ENCODE measurements at places on chromosomes 3 and 15. TPM values are rescaled to one million over a fixed set of nuclear protein-coding genes. Genes with fewer than 3 reads are reported as not detected.

DNA sequence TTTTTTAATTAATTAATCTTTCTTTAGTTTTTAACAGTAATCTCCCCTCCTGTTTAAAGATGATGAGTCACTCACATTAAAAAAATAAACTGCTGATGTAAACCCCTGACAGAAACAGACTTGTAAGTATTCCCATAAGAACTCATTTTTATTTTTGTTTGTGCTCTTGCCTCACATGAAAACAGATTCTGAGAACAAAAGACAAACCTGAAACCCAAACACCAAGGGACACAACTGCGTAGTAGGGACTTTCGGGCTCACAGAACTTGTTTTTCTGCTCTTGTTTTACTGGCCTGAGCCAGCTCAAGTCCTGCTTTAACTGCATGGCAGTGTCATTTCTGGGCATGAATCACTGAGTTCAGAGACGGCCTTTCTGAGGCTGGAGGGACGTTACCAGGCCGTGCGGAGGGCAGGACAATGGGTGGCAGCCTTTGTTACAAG lies 600.8 kb downstream of the FOXP1 start:
- DNase-seq: peak; percentile 26
- peaks cover 84% of the 10 kb centered on the region for H3K4me1 ChIP-seq
- H3K27ac ChIP-seq: peak overlapping the region; percentile 86
- H3K27me3 ChIP-seq: no peaks in the 10 kb centered on the region

The ANKUB1 gene
- 0.81 TPM for total RNA-seq

The PEX5L gene
- not detected for total RNA-seq

GRCh38 chr3:127004641-127005397 lies 21.9 kb downstream of the PLXNA1 start:
- peaks cover 5% of the 10 kb centered on the region for H3K36me3 ChIP-seq
- no peak overlapping the region for H3K4me3 ChIP-seq
- H3K27ac ChIP-seq: no peak overlapping the region
- no peak for DNase-seq
- H3K27me3 ChIP-seq: no peaks in the 10 kb centered on the region

- no peaks in the 10 kb centered on the region for H3K27me3 ChIP-seq
- H3K36me3 ChIP-seq: no peaks in the 10 kb centered on the region
- H3K4me1 ChIP-seq: peaks cover 8% of the 10 kb centered on the region
- no peak overlapping the region for H3K4me3 ChIP-seq
- no peak for DNase-seq
Measured at GRCh38 chr15:79539401-79539800, 107.3 kb downstream of the MINAR1 start.

The CLASP2 gene
- 122 TPM for total RNA-seq

DNA sequence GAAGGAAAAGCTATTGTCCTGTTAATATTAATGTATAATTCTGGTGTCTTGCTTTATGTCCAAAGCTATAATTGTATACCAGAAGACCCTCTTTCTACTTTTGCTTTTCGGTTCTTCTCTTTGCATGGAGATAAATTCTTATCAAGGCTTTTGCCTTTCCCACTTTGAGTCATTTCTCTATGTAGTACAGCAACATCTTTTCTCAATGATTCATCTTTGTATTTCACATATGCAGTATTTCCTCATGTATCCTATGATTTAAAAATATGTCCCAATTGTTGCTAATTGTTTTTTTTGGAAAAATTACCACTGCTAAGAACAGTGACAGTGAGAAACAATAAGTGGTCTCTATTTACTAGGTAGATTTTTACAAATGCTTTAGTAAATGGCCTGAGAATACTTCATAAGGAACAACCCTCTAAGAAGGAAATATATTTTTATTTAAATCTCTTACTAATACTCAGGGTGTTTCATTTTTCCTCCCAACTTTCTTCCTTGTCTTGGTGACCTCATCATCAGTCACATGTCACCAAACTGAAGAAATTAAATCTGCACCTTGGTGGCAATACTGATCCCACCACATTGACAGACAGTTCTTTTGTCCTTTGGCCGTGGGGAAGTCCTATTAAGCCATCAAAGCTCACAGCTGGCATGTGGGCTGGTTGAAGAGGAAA lies 290.6 kb downstream of the SATB1 start:
- DNase-seq: no peak
- no peak overlapping the region for H3K4me3 ChIP-seq
- no peak overlapping the region for H3K27ac ChIP-seq
- no peaks in the 10 kb centered on the region for H3K27me3 ChIP-seq

GRCh38 chr15:69798481-69799250 lies 299.1 kb downstream of the TLE3 start:
- H3K4me1 ChIP-seq: peaks cover 10% of the 10 kb centered on the region
- H3K27ac ChIP-seq: no peak overlapping the region
- H3K4me3 ChIP-seq: no peak overlapping the region
- no peak for DNase-seq
- no peaks in the 10 kb centered on the region for H3K27me3 ChIP-seq

- no peak overlapping the region for H3K27ac ChIP-seq
- H3K36me3 ChIP-seq: no peaks in the 10 kb centered on the region
- no peaks in the 10 kb centered on the region for H3K4me1 ChIP-seq
- H3K27me3 ChIP-seq: no peaks in the 10 kb centered on the region
Measured at GRCh38 chr15:86004061-86004460, 75.6 kb upstream of the AGBL1 start.

The PRR20G gene
- total RNA-seq: not detected

The CAMP gene
- not detected for total RNA-seq

GRCh38 chr3:4036046-4036445 lies 236.8 kb downstream of the LRRN1 start:
- H3K27ac ChIP-seq: no peak overlapping the region
- no peaks in the 10 kb centered on the region for H3K27me3 ChIP-seq

GRCh38 chr3:130850044-130850797 lies 43.7 kb upstream of the ATP2C1 start:
- H3K27ac ChIP-seq: peak overlapping the region; percentile 58
- no peaks in the 10 kb centered on the region for H3K27me3 ChIP-seq
- peaks cover 9% of the 10 kb centered on the region for H3K4me1 ChIP-seq

- H3K27me3 ChIP-seq: no peaks in the 10 kb centered on the region
- no peak for DNase-seq
- no peaks in the 10 kb centered on the region for H3K36me3 ChIP-seq
- H3K27ac ChIP-seq: peak overlapping the region; percentile 38
- H3K4me1 ChIP-seq: peaks cover 51% of the 10 kb centered on the region
Measured at GRCh38 chr3:189360291-189360690, 188.5 kb downstream of the TPRG1 start.

DNA sequence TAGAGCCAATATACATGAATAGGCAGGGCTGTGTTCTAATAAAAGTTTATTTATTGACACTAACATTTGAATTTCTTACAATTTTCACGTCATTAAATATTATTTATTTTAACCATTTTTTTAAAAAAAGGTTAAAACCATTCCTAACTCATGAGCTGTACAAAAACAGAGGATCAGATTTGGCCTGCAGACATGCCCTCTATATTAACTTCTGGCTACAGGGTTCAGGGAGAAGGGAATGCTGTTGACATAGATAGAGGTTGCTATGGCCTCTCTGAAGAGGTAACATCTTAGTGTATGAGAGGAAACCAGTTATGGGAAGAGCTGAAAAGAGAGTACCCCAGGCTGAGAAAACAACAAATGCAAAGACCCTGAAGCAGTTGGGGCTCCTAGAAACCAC lies 19.1 kb upstream of the RAP2B start:
- no peak overlapping the region for H3K27ac ChIP-seq
- H3K36me3 ChIP-seq: no peaks in the 10 kb centered on the region
- H3K4me1 ChIP-seq: peaks cover 15% of the 10 kb centered on the region
- no peak for DNase-seq

DNA sequence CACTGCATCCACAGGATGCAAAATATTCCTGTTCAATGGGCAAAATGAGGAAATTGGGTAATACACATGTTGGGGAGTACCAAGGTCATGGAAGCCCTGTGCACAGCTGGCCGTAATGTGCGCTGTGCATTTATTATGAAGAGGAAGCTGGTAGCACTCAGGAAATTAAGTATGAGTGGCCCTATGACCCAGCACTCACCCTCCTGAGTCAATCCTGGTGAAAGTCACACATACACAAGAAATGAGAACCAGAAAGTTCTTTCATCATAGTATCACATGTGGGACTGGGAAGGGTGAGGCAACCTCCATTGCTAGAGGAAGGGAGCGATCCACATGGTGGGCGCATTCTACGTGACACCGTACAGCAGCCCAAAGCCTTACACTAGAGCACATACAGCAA lies 11.4 kb upstream of the PRR20G start:
- H3K4me3 ChIP-seq: no peak overlapping the region
- no peak for DNase-seq
- no peak overlapping the region for H3K27ac ChIP-seq
- H3K4me1 ChIP-seq: no peaks in the 10 kb centered on the region

- DNase-seq: no peak
- H3K4me1 ChIP-seq: peaks cover 3% of the 10 kb centered on the region
- no peak within 1 kb of the TSS for H3K27ac ChIP-seq
- no peaks in the 10 kb centered on the region for H3K27me3 ChIP-seq
Measured at GRCh38 chr15:82805994-82806406, at the start of gene FSD2. Gene FSD2, minus strand, starts transcription at chr15:82806069. Its CDS starts 18,679 bp downstream, at chr15:82787390.

DNA sequence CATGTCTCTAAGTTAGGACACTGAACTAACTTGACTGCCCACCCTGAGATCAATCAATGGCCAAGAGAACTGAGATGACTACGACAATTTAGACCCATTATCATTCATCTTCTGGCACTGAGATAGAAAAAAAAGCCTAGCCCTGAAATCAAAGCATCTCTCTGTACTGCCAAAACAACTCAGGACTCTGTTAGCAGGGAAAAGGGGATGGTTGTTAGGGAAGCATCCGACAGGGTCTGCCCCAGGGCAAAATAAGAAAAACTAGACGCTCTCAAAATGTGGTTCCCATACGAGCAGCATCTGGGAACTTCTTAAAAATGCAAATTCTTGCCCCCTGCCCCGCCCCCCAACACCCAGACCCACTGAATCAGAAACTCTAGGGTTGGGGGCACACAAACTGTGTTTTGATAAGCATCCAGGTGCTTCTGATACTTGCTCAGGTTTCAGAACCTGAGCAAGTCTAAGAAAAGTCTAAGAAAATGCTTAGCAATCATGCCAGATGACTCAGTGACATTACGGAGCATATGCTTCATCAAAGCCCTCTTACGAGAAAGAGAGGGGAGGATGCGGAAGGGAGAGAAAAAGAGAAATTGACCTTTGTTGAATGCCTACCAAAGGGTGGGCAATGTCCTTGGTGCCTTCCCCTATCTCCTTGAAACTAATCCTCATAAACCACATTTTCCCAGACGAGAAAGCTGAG lies 172.8 kb upstream of the HES1 start:
- no peak for DNase-seq
- no peaks in the 10 kb centered on the region for H3K36me3 ChIP-seq
- H3K27me3 ChIP-seq: no peaks in the 10 kb centered on the region
- H3K4me1 ChIP-seq: no peaks in the 10 kb centered on the region
- H3K27ac ChIP-seq: no peak overlapping the region

The DZIP1L gene
- total RNA-seq: 61.1 TPM

DNA sequence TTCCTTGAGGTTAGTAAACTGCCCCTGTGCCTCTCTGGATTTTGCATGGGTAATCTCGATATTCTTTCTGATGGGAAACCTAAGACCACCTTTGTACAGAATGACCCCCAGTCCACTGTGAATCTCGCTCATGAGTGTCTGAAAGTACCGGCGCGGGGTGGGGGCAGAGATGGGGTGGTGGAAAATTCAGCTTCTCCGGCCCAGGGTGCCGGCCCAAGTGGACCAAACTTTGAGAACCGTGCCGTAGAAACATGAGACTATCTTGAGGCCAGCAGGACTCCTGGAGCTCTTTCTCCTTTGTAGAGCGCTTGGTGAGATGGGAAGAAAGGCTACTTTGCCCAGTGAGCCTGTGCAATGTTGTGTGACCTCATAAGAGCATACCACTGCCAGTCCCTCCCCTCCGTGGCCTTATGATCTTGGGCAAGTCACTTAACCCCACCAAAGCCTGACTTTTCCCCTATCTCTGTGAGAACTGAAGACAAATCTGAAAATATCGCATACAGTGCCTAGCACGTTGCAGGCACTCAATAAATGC lies 40.4 kb upstream of the VEPH1 start:
- DNase-seq: no peak
- H3K27me3 ChIP-seq: no peaks in the 10 kb centered on the region
- no peak overlapping the region for H3K27ac ChIP-seq
- H3K36me3 ChIP-seq: no peaks in the 10 kb centered on the region
- no peaks in the 10 kb centered on the region for H3K4me1 ChIP-seq

The RPL39L gene
- total RNA-seq: 20.0 TPM

- peaks cover 7% of the 10 kb centered on the region for H3K36me3 ChIP-seq
- peaks cover 42% of the 10 kb centered on the region for H3K4me1 ChIP-seq
- H3K4me3 ChIP-seq: peak overlapping the region; percentile 24
- H3K27me3 ChIP-seq: no peaks in the 10 kb centered on the region
Measured at GRCh38 chr3:53170325-53171063, 9.5 kb downstream of the PRKCD start.

DNA sequence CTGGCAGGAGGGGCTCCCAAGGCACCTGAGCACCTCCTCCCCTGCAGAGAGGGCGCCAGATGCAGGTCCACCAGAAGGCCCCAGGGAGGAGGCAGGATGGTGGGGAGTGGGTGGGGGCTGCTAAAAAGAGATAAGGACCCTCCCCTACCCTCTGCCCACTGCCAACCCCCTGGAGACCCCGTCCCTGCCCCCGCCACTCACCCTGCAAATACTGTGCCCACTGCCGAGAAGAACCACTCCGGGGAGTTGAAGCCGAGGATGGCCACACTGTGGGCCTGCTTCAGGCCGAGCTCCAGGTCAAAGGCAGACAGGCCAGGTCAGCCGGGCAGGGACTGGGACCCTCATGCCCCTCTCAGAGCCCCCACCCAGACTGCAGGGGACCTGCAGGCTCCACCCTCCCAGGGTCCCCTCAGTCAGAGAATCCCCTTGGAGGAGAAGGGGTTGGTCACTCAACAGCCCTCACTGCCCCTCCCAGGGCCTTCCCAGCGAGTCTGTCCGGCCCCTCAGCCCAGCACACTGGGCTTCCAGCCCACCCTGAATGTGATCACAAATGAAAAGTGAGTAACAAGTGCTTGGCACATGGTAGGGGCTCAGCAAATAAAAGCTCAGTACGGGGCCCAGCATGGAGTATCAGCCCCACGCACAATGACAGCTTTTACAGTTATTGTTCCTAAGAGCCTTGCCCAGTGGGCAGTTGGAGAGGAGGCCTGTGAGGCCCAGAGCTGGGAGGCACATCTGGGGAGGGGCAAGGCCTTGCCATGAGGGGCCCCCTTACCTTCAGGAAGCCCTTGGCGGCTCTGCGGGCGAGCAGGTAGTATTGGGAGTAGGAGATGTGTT lies 40.4 kb downstream of the ACSBG1 start:
- no peaks in the 10 kb centered on the region for H3K27me3 ChIP-seq
- no peak for DNase-seq
- no peaks in the 10 kb centered on the region for H3K4me1 ChIP-seq
- H3K4me3 ChIP-seq: no peak overlapping the region
- no peaks in the 10 kb centered on the region for H3K36me3 ChIP-seq

The SLC28A1 gene
- total RNA-seq: 0.41 TPM

The DVL3 gene
- 50.5 TPM for total RNA-seq

DNA sequence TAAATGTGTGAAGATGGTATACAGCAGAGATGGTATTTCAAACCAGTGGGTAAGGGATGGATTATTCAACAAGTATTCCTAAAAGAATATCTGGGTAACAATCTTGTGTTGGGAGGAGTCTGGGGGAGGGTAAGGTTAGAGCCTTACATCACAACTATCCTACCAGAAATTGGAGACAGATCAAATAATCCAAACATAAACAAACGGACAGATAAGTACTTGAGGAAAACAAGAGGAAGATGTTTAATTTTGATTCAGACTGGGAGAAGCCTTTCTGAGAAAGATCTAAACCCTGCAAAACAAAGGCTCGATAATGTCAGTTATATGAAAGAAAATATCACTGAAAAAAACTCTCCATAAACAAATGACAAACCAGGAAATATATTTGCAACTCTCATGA lies 77.9 kb downstream of the SLC9A9 start:
- DNase-seq: no peak
- H3K27me3 ChIP-seq: no peaks in the 10 kb centered on the region
- peaks cover 14% of the 10 kb centered on the region for H3K4me1 ChIP-seq
- H3K4me3 ChIP-seq: no peak overlapping the region

The FHIT gene
- total RNA-seq: 2.0 TPM
